ENCODE measurements at places on chromosomes 1 and 21.

GRCh38 chr1:67193704-67194103, 27.4 kb downstream of the IL23R start:
- DNase-seq = no peak

- no peak for DNase-seq
Measured at GRCh38 chr1:157819896-157820295, at the start of gene FCRL1. FCRL1 (minus strand) TSS chr1:157820120; CDS start chr1:157820037, 83 bp downstream.

- no peak for DNase-seq
Measured at GRCh38 chr1:101410048-101410878, 173.4 kb downstream of the S1PR1 start.

- DNase-seq = no peak
Measured at GRCh38 chr21:33643658-33644311, 1.5 kb downstream of the ITSN1 start.

- DNase-seq = no peak
Measured at GRCh38 chr1:22530715-22531114, 32.6 kb upstream of the EPHA8 start.

GRCh38 chr1:175600721-175601440, 142.5 kb downstream of the TNR start:
- peak; percentile 56 for DNase-seq

DNA sequence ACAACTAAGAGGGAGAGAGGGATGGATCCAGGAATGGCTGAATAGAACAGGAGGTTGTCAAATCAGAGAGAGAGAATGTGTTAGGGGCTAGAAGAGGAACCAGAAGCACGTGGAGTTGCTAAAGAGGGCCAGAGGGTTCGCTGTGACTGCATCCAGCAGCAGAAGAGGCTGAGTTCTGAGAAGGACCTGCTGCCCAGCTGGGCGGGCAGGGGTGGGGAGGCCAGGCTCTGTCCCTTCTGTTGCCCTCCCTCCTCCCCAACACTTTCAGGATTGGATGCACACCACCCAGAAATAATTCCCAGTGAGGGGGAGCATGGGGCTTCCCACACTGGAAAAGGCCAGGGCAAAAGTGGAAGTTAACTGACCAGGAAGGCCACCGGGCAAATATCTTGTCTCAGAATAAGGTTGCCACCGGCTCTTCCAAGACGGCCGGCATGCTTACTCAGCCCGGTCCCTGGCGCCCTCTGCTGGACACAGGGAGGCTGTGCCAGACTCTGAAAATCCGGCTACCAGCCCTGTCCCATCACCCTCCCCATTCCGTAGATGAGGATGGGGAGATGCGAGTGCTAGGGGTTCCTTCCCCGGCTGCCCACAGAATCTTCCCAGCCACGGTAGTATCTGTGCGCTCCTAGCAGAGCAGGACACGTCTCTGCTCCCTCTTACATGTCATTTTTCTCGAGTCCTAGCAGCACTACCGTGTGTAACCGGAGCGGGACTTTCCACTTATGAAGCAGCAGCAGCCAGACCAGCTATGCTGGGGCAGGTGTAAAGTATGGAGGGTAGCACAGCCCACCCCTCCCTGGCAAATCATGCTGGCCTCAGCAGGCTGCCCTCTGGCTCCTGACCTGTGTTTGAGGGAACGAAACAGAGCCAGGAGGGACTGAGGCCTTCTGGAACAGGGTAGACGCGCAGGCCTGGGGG, 46.8 kb upstream of the A3GALT2 start:
- DNase-seq = peak; percentile 77

- no peak for DNase-seq
Measured at GRCh38 chr1:22350171-22350923, 101.3 kb upstream of the ZBTB40 start.

DNA sequence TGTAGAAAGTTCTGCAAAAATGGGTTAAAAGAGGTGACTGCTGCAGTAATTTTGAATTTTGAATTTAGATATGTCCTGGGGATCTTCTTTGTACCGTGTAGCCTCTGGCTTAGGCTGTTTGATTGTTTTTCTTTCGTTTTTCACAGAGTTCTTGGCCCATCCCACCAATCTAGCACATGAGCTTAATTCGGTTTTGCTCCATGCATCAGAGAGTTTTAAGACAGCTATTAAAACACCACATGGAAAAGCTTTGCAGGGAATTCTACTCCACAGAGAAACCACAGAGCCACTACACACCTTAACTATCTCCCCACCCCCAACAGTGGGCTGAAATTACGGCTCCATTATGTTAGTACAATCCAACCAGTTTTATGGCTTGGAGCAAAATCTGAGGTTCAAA, 25.5 kb downstream of the SPAG17 start:
- no peak for DNase-seq

DNA sequence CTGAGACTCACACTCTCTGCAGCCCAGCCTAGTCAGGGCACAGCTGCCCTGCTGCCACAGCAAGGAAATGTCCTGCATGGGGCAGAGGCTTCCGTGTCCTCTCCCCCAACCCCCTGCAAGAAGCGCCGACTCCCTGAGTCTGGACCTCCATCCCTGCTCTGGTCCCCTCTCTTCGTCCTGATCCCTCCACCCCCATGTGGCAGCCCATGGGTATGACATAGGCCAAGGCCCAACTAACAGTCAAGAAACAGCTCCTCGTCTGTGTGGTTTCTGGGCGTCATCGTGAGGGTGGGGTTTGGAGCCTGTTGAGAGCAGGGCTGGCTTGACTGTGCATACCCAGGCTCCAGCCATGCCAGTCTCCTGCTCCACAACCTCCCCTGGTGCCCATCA, 19.5 kb downstream of the FAAH start:
- no peak for DNase-seq

GRCh38 chr1:12384836-12385456, 155.1 kb downstream of the VPS13D start:
- DNase-seq = no peak

GRCh38 chr21:21714426-21714825, 716.2 kb downstream of the NCAM2 start:
- DNase-seq = no peak

DNA sequence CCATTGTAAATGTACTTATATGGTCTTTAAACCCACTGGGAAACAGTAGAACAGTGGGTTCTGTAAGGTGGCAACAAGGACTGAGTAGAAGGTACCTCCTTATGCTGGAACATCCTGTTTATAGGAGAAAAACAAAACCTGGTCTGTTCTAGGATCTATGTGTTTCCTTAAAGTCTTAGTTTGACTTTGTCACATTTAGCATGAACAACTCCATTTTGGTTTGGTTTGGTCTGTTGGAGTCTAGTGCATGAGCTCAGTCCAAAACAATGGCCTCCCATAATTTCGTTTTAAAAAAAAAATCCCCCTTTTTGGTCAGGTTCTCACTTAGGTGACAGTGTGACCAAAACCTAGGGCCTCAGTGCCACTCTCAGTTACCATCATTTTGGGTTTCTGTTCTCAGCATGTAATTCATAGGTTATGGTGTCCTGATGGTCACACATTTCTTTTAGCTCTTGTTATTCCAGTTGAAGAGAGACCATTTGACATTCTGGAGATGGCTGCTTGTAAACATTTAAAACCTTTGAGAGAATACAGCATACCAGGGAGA, 66.4 kb upstream of the IL12RB2 start:
- no peak for DNase-seq

DNA sequence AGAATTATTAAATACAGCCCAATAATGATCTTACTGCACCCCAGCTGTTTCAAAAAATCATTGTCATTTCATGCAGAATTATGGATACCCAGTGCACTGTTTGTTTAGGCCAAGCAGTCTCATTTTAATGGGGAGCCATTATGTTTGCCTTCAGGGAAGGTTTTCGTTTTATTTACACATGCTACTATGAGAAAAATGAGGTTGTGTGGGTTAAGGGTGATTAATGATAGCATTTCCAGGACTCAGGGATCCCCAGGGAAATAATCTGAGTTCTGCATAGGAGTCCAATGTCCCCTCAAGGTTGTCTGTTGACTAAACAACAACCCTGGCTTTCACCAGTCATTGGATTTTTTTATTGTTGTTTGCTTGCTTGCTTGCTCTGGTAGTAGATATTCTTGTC, 71.0 kb upstream of the ZP4 start:
- DNase-seq = no peak

GRCh38 chr1:245870698-245871097, 636.4 kb downstream of the SMYD3 start:
- DNase-seq = no peak

GRCh38 chr1:226882631-226883409, 12.4 kb downstream of the PSEN2 start:
- DNase-seq = no peak

DNA sequence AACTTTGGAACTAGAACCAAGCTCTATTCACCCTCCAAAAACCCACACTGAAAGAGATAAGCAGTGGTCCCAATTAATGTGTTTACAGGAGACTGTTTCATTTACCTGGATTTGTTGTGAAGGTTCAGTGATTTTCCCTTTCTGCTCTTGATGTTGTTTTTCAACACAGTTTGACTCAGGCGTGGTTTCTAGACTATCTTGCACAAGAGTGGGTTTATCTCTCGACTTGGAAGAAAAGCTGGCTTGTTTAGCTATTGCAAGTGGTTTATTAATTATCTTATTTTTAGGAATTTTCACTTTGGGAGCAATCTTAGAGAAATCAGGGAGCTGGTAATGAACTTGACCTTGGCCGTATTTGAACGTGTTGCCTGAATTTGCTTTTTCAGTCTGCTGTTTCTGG, 5.3 kb downstream of the AKNAD1 start:
- no peak for DNase-seq

GRCh38 chr1:217138799-217139466, 415.7 kb upstream of the ESRRG start:
- DNase-seq = no peak

DNA sequence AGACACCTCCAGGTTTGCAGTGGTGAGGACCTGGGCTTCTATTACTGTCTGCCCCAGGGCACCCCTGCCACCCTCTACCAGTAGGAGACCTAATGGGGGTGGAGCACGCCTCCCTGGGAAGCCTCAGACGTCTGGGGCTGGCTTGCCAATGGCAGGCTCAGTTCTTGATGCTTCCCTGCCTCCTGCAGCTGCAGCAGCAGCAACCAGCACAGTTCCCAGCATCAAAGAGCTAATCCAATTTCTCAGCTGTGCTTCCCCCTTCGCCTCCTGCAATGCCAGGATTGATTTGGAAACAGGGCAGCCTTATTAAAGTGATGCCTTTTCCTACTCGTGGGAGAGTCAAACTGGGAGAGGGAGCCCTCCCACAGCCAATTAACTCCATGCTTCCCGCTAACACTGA, 8.2 kb downstream of the SYT2 start:
- DNase-seq = no peak

- no peak for DNase-seq
Measured at GRCh38 chr1:19274636-19275035, 13.9 kb downstream of the AKR7A3 start.

DNA sequence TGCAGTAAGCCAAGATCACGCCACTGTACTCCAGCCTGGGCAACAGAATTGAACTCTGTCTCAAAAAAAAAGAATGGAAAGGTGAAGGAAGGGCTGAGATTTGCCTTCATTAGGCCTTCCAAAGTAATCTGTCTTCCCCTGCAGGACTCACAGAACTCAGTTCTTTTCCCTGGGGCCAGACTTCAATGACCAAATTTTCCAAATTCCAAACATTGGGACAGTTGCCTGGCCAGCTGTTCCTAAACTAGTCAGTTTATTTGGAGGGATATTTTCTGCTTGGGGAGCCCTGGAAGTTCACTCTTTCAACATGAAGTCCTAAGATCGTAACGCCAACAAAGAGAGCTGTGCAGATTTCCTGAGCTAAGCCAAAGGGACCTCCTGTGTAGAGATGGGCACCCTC, 5.4 kb upstream of the DEDD start:
- DNase-seq = no peak

- no peak for DNase-seq
Measured at GRCh38 chr1:109994654-109995053, 10.1 kb downstream of the AHCYL1 start.

DNA sequence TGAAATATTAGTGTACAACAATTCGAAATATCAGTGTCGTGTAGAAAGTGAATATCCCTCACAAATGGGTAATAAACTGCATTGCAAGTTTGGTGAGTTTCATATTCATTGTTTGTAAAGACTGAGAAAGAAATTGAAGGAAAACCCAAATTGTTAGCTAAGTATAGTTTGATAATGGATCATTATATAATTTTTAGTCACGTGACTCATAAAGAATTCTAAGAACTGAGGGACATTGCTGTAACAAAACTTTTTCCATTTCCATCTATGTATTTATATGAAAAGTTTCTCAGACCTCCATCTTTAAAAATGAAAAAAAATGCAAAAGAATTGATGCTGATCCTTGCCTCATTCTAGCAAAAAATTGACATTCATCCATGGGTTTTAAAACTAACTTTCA, 36.0 kb upstream of the SGIP1 start:
- DNase-seq = no peak

- no peak for DNase-seq
Measured at GRCh38 chr1:11507309-11507708, 28.4 kb downstream of the DISP3 start.

GRCh38 chr1:117683571-117684285, 77.9 kb downstream of the TENT5C start:
- DNase-seq = no peak

GRCh38 chr21:19522381-19522780, 1118.8 kb upstream of the TMPRSS15 start:
- DNase-seq = no peak

DNA sequence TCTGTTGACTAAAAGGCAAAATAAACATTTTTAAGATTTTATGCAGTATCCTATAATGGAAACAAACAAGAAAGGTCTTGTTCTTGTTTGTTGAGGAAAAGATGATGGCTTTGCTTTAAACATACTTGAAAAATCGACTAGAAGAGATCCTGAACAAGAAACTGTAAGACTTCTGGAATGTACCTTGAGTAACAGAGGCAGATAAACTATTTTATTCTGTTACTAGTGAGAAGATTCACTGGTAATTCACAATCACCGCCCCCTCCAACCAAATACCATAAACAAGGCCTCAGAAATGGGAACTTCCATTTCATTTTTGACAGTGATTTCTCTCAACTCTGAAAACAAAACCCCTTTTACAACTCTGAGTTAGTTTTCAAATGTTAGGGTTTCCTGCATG, 18.1 kb downstream of the TSEN15 start:
- DNase-seq = no peak

All from hematopoietic multipotent progenitor cell (in vitro differentiated cells).